ENCODE measurements at places on chromosomes 1 and 21.

- DNase-seq, result no peak
Measured at GRCh38 chr1:206754011-206754410, 16.6 kb upstream of the IL19 start.

- no peak for DNase-seq
Measured at GRCh38 chr1:70864302-70864701, 183.3 kb downstream of the PTGER3 start.

GRCh38 chr21:27477296-27477695 is 510.4 kb upstream of the ADAMTS5 start:
- no peak for DNase-seq

GRCh38 chr1:42358791-42359190 is 21.8 kb upstream of the RIMKLA start:
- no peak for DNase-seq

DNA sequence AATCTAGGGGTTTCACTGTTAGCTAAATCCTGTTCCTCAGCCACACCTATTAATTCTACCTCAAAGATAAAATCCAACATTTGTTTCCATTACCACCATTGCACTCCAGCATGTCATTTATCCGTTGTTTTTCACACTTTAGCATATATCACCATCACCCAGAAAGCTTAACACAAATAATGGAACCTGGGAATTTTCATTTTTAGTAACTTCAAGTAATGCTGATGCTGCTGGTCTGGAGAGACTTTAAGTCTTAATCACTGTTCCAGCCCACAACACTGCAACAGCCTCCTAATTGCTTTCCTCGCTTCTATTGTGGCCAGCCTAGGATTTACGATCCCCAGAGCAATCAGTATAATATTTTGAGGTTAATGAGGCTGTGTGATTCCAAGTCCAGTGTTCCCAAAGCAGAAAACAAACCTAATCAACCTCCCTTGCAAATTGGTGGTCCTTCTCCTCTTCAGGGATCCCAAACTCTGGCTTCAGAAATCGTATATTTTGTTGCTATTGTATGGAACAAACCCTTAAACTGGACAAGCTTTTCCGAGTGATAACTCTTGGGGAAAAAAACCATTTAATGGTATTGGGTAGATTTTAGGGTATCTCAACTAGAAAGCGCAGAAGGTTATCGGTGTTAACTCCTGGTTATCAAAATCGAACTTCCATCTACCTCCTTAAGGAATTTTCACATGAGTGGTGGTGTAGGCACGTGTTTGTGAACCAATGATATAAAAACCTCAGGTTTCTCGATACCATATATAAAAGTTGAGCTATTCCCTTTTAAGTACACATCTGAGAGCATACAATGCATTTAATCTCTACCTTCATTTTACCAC is 50.0 kb upstream of the BOLA1 start:
- no peak for DNase-seq

DNA sequence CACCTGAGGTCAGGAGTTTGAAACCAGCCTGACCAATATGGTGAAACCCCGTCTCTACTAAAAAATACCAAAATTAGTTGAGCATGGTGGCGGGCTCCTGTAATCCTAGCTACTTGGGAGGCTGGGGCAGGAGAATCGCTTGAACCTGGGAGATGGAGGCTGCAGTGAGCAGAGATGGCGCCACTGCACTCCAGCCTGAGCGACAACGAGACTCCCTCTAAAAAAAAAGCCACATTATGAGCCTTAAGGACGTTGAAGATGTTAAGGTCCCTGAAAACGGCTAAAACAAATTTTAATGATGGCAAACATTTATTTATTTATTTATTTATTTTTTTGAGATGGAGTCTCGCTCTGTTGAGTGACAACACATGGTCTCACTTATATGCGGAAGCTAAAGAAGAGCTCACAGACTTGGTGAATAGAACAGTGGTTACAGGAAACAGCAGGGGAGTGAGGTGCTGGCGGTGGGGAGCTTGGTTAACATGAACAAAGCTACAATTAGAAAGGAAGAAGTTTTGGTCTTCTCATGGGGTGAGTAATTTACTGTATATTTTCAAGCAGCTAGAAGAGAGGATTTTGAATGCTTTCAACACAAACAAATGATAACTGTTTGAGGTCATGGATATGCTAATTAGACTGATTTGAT is 47.1 kb downstream of the TCP10L start:
- no peak for DNase-seq

GRCh38 chr1:172144445-172145061 is 275.9 kb upstream of the C1orf105 start:
- DNase-seq, result no peak

DNA sequence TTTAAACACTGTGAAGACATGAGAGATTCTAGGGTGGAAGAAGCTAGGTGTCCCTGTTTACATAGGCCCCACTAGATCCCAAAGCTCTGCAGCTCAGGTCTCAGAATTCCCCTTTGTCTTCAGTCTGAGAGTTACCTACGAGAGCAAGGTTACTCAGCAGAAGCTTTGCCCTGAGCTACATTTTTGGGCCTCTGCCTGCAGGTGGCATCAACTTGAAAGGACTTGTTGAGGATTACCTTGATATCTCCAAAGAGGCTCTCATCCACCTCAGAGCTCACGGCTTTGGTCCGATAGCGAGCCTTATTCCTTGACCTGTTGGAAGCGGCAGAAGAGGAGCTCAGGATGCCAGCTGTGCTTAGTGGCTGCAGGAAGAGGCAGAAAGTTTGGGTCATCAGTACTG is 7.0 kb downstream of the CFAP45 start:
- no peak for DNase-seq
